ENCODE measurements at places on chromosomes 16 and 17. TPM values are rescaled to one million over a fixed set of nuclear protein-coding genes. Genes with fewer than 3 reads are reported as not detected.

EXOC3L1 gene
- total RNA-seq, result 0.62 TPM

SLFN12 gene
- 52.5 TPM for total RNA-seq

GRCh38 chr17:42784811-42785592 lies 4.6 kb downstream of the WNK4 start:
- peak overlapping the region; percentile 85 for H3K4me3 ChIP-seq
- DNase-seq, result no peak
- H3K27ac ChIP-seq, result no peak overlapping the region
- peaks cover 36% of the 10 kb centered on the region for H3K4me1 ChIP-seq

GRCh38 chr17:43366891-43367736 lies 31.7 kb upstream of the ARL4D start:
- H3K27me3 ChIP-seq, result no peaks in the 10 kb centered on the region
- no peaks in the 10 kb centered on the region for H3K36me3 ChIP-seq
- DNase-seq, result peak; percentile 50
- no peak overlapping the region for H3K4me3 ChIP-seq
- peaks cover 21% of the 10 kb centered on the region for H3K4me1 ChIP-seq

DNA sequence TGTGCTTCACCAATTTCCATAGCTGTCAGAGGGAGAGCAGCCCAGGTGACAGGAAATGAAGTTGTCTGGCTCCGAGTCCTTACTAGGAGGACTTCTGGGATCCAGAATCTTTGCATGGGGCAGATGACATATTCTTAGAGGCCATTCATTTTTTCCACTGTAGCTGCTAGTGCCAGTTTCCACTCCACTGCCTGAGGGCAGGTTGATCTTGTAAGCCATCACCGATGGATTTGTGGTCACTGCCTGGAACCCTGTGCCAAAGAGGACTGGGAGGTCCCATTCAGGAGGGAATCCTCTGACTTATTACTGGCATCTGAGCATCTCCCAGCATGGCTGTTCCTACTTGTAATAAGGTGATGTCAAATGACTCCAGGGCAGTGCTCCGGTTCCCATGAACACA lies 144.1 kb upstream of the KCNJ18 start:
- H3K4me1 ChIP-seq, result peaks cover 16% of the 10 kb centered on the region
- DNase-seq, result no peak
- H3K36me3 ChIP-seq, result peaks cover 5% of the 10 kb centered on the region
- no peaks in the 10 kb centered on the region for H3K27me3 ChIP-seq

- H3K27me3 ChIP-seq, result no peaks in the 10 kb centered on the region
- no peaks in the 10 kb centered on the region for H3K4me1 ChIP-seq
- H3K36me3 ChIP-seq, result no peaks in the 10 kb centered on the region
Observed at GRCh38 chr17:10613775-10614513, 43.2 kb downstream of the MYH3 start.

WWP2 gene
- 26.4 TPM for total RNA-seq

DNA sequence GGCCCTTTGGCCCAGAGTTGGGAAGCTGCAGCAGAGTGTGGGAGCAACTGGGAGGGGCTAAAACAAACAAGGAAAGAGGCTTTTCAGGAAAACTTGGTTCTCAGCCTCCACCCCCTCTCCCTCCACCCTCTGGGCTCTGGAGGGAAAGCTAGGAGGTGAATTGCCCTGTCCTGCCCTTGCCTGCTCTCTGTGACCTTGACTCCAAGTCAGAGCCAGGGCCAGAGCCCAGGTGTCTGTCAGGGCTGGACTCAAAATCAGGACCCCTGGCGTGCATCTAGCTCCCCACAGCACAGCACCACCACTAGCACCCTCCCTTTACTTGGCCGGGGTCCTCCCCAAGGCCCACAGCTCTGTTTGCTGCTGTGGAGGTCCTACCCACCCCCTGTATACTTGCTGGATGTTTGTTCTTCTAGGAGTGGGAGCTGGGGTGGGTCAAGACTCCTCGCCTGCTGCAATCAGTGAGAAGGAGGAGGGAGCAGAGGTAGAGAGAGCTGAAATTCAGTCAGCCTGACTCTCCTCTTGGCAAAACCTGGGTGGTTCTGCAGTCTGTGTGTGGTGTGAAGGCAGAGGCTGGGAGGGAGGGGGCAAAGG lies 2.8 kb upstream of the NR1D1 start:
- H3K27me3 ChIP-seq, result no peaks in the 10 kb centered on the region
- H3K4me1 ChIP-seq, result peaks cover 47% of the 10 kb centered on the region
- no peaks in the 10 kb centered on the region for H3K36me3 ChIP-seq
- H3K27ac ChIP-seq, result no peak overlapping the region

- H3K27ac ChIP-seq, result peak overlapping the region; percentile 58
- no peaks in the 10 kb centered on the region for H3K27me3 ChIP-seq
- no peak for DNase-seq
- no peaks in the 10 kb centered on the region for H3K36me3 ChIP-seq
- peak overlapping the region; percentile 81 for H3K4me3 ChIP-seq
Observed at GRCh38 chr16:50153596-50154419, 702 bp downstream of the TENT4B start.

GRCh38 chr16:78421181-78421708 lies 321.8 kb downstream of the WWOX start:
- H3K36me3 ChIP-seq, result no peaks in the 10 kb centered on the region
- no peak overlapping the region for H3K27ac ChIP-seq
- no peaks in the 10 kb centered on the region for H3K4me1 ChIP-seq
- no peak for DNase-seq

BMERB1 gene
- total RNA-seq, result 20.1 TPM

- H3K4me1 ChIP-seq, result no peaks in the 10 kb centered on the region
- peaks cover 21% of the 10 kb centered on the region for H3K27me3 ChIP-seq
- no peak overlapping the region for H3K27ac ChIP-seq
- no peak for DNase-seq
Observed at GRCh38 chr16:86061318-86061695, 162.3 kb downstream of the IRF8 start.

- no peaks in the 10 kb centered on the region for H3K4me1 ChIP-seq
- no peak overlapping the region for H3K27ac ChIP-seq
- DNase-seq, result no peak
- no peaks in the 10 kb centered on the region for H3K36me3 ChIP-seq
- peaks cover 9% of the 10 kb centered on the region for H3K27me3 ChIP-seq
Observed at GRCh38 chr17:76848670-76849069, 19.5 kb upstream of the MGAT5B start.

- no peak overlapping the region for H3K27ac ChIP-seq
- DNase-seq, result no peak
- peaks cover 8% of the 10 kb centered on the region for H3K4me1 ChIP-seq
- no peak overlapping the region for H3K4me3 ChIP-seq
- no peaks in the 10 kb centered on the region for H3K36me3 ChIP-seq
Observed at GRCh38 chr17:35890774-35891155, 10.6 kb upstream of the CCL5 start.

DNA sequence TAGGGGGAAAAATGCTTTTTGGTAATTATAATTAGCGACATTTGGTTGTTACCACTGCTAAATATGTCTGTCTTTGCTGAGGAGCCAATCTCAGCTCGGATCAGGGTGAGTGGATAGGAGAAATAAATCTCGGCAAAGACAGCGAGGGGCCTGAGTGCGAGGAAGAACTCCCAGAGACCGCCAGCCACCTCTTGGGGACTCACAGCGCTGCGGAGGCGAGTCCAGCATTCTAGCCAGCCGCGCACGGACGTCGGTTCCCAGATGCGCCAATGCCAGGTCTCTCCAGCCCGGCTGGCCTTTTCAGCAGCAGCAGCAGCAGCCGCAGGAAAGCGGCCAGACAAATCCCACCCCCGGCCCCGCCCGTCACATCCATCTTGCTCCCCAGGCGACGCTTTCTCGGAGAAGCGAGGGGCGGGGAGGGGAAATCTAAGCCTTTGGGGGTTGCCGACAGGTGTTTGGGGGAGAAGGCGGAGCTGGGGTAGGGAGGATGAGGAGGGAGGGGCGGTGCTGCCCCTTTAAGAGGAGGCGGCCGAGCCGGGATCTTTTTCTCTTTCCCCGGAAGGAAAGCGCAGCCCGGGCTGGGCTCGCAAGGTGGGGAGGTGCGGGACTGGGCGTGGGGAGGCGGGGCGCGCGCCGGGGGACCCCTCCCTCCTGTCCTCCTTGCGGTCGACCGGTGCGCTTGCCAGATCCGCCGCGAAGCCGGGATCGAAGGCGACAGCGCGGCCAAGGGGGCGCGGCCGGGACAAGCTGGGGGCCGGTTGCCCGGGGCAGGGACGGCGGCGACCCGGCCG lies at the start of gene ITGA3:
TSS of gene ITGA3 (plus strand) at position 685 of the 791 bp plus-strand sequence. CDS start 330 bp downstream, outside the sequence.
- H3K36me3 ChIP-seq, result no peaks in the 10 kb centered on the region

PSME3IP1 gene
- total RNA-seq, result 71.9 TPM

DOC2A gene
- 0.89 TPM for total RNA-seq

GRCh38 chr16:56849690-56850680 lies 15.0 kb upstream of the SLC12A3 start:
- no peak overlapping the region for H3K4me3 ChIP-seq
- peak overlapping the region; percentile 82 for H3K27ac ChIP-seq
- H3K4me1 ChIP-seq, result peaks cover 41% of the 10 kb centered on the region
- DNase-seq, result peak; percentile 64

CWC25 gene
- total RNA-seq, result 13.7 TPM

CFAP52 gene
- total RNA-seq, result not detected

GRCh38 chr16:10343124-10343760 lies 42.6 kb upstream of the ATF7IP2 start:
- no peaks in the 10 kb centered on the region for H3K27me3 ChIP-seq
- H3K4me1 ChIP-seq, result peaks cover 10% of the 10 kb centered on the region
- H3K27ac ChIP-seq, result no peak overlapping the region

GRCh38 chr16:55184052-55184451 lies 140.0 kb upstream of the IRX6 start:
- H3K27ac ChIP-seq, result no peak overlapping the region
- H3K4me3 ChIP-seq, result no peak overlapping the region
- DNase-seq, result no peak
- H3K27me3 ChIP-seq, result no peaks in the 10 kb centered on the region

GRCh38 chr16:29925105-29925756 lies 795 bp downstream of the KCTD13 start:
- DNase-seq, result no peak
- H3K4me3 ChIP-seq, result peak overlapping the region; percentile 69
- peaks cover 6% of the 10 kb centered on the region for H3K36me3 ChIP-seq
- H3K27ac ChIP-seq, result peak overlapping the region; percentile 63
- H3K4me1 ChIP-seq, result peaks cover 17% of the 10 kb centered on the region

ACSM2A gene
- total RNA-seq, result 0.14 TPM

GRCh38 chr16:24002619-24003018 lies 166.8 kb downstream of the PRKCB start:
- no peak overlapping the region for H3K4me3 ChIP-seq
- no peaks in the 10 kb centered on the region for H3K4me1 ChIP-seq
- no peak for DNase-seq
- no peaks in the 10 kb centered on the region for H3K27me3 ChIP-seq

GRCh38 chr17:82985973-82986372 lies 93.4 kb upstream of the METRNL start:
- H3K4me3 ChIP-seq, result no peak overlapping the region
- H3K4me1 ChIP-seq, result peaks cover 10% of the 10 kb centered on the region
- no peaks in the 10 kb centered on the region for H3K36me3 ChIP-seq
- H3K27ac ChIP-seq, result no peak overlapping the region
- no peaks in the 10 kb centered on the region for H3K27me3 ChIP-seq

- H3K27me3 ChIP-seq, result no peaks in the 10 kb centered on the region
- DNase-seq, result no peak
- H3K4me3 ChIP-seq, result no peak overlapping the region
- H3K27ac ChIP-seq, result no peak overlapping the region
- H3K36me3 ChIP-seq, result peaks cover 5% of the 10 kb centered on the region
- H3K4me1 ChIP-seq, result no peaks in the 10 kb centered on the region
Observed at GRCh38 chr16:72808754-72809153, 239.2 kb downstream of the ZFHX3 start.

Measured in astrocyte (in vitro differentiated cells and primary cell).